Kasumi-1 (cell line): ENCODE measurements at places on chromosomes 3 and 15.
A peak's percentile ranks its signal among the peaks of the same experiment; 100 is the strongest.

DNA sequence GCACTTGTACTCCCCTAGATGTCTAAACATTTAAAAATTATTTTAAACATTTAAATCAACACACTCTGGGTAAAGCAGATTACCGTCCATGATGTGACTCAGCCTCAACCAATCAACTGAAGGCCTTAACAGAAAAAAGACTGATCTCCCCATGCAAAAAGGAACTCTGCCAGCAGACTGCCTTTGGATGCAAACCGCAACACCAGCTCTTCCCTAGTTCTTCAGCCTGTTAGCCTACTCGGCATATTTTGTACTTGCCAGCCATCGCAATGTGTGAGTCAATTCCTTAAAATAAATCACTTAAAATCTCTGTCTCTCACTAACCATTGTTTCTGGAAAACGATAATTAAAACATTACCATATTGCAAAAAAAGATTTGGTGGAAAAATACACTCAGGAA is 375.9 kb downstream of the RSL24D1 start:
- DNase-seq, result no peak

DNA sequence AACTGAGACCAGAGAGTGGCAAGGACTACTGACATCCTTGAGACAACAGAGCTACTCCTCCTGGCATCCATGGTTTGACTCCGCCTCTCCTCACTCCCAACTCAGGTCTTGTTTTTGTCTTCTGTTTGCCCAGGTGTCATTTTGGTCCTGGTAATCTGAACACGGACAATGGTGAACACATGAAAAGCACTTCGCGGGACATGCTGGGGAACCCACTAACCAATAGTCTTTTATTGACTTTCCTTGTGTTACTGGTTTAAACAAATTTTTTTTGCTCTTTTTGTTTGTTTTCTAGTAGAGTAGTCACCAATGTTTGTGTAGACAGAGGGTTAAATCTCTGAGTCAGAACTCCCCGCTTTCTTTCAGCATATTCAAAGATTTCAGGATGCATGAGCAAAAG is 38.4 kb downstream of the LARP6 start:
- no peak for DNase-seq

- peak; percentile 70 for DNase-seq
Observed at GRCh38 chr3:27560484-27561056, 76.4 kb upstream of the SLC4A7 start.

- DNase-seq, result no peak
Observed at GRCh38 chr3:4753073-4753691, 226.1 kb upstream of the BHLHE40 start.

- peak; percentile 9 for DNase-seq
Observed at GRCh38 chr3:129035360-129036221, 25.0 kb upstream of the GP9 start.

GRCh38 chr15:85926834-85927233 is 132.1 kb upstream of the KLHL25 start:
- no peak for DNase-seq

- DNase-seq, result no peak
Observed at GRCh38 chr3:158152186-158152585, 42.3 kb downstream of the RSRC1 start.

DNA sequence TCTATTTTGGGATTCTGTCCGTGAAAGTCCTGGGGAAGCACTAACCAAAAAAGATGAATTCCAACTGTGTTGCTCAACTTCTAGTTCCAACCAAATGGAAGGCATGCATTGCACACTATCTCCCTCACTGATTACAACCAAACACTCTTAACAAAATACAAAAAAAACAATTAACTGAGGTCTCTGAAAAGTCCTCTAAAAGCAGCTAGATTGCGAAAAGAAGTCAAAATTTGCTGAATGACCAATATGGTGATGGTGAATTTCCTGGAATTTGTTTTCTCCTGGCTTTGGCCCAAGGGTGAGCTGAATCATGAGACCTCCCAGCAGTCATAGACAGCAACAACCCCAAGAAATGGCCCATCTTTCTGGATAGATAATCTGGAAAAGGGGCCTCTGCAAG is 28.3 kb downstream of the CYP19A1 start:
- DNase-seq, result no peak

DNA sequence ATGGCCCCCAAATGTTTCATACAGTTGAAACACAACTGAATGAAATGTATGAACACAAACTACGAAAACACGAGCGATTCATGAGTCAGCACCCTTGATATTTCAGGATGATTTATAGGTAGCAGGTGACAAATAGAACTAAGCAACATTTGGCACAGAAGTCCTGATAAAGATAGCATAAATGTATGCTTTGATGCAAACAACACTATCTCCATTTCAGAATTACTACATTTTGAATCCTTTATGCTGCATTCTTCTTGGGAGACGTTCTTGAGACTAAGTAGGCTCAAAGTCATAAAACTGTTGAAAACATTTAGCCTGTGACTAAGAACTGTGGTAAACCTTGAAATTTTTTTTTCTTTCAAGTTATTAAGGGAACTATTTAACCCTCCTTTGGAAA is 200.3 kb upstream of the ICE2 start:
- DNase-seq, result no peak

DNA sequence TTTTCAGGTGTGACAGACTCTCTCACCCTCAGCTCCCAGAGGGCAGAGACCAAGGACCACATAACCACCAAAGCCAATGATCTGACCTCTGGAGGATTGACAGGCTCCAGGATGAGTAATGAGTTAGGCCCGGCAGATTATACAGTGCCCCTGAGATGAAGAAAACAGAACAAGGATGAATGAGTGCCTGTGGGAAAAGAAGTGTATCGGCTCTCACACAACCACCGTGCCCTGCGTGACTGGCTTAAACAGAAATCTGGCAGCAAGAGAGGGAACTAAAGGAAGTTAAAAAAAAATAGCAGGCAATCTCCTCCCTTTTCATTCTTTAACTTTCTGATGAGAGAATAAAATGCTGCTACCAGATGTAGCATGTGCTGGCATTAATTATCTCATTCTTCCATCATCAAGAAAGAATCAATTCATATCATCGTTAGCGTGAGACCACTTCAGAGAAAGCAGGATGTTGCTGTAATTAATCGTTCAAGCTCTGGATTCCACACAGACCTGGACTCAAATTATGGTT is 227.5 kb upstream of the COL8A1 start:
- DNase-seq, result no peak

GRCh38 chr3:37189109-37189508 is 14.7 kb upstream of the LRRFIP2 start:
- DNase-seq, result no peak

- no peak for DNase-seq
Observed at GRCh38 chr3:49057268-49057667, 28.1 kb upstream of the IMPDH2 start.

GRCh38 chr15:76309601-76310330 is 1.5 kb downstream of the ETFA start:
- DNase-seq, result no peak

GRCh38 chr3:43434431-43434830 is 148.1 kb downstream of the SNRK start:
- DNase-seq, result no peak

DNA sequence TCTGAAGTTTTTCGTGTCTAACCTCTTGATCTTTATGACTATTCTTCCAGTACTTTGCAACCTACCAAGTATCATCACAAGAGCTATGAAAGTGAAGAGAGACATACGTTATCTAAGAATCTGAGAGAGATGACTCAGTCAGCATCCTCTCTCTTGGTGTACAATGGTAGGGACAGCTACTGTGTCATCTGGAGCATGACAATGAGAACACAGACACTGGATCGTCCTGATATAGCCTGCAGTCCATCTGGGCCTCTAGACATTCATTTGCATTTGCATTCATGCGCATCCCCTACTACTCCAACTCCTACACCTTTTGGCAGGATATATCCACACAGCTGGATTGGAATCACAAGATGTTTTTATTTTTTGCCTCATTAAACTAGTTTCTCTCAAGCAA is 115.2 kb downstream of the PEX5L start:
- DNase-seq, result no peak

GRCh38 chr3:56862352-56863062 is 60.8 kb upstream of the ARHGEF3 start:
- no peak for DNase-seq

DNA sequence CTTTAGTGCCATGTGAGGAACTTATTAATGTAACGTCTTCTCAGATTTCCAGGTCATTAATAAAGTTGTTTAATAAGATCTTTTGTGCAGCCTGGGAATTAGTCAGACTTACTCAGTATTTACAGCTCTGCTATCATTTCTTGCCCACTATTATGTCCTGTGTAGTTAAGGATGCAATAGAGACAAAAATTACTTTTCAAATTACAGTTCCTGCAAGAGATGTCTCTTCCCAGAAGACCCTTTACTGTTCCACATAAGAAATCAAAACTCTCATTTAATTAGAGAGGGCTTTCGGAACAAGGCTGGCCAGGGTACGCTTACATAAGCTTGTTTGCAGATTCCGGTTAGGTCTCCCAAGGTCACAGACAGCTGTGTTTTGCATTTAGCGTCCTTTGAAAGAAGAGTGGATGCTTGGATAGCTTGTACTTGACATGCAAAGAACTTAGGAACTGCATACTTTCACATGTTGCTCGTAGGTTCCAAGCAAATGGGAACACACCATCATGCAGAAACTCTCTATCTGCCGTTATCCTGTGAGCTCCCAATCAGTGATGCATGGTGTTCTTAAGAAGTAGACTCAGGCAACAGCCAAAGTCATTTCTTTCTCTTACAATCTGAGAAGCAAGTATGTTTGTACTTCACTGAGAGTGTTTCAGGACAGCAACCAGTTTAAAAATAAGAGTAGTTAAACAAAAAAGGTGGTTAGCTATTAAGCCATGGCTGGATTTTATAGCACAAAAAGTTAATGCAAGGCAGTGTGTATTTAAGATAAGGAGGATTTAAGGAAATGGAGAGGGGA is 37.4 kb downstream of the FILIP1L start:
- no peak for DNase-seq

DNA sequence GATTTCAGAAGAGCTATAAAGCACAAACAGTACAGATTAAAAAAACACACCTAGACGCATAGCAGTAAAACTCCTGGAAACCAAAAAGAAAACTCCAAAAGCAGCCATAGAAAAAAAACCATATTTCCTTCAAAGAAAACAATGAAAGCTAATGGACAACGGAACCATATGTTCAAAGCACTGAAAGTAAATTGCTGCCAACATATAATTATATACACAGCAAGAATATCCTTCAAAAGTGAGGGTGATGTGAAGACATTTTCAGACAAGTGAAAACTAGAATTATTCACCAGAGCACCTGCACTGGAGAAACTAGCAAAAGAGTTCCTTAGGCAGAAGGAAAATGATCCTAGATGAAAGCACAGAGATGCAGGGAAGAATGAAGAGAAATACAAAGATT is 58.2 kb upstream of the PCSK6 start:
- DNase-seq, result no peak

DNA sequence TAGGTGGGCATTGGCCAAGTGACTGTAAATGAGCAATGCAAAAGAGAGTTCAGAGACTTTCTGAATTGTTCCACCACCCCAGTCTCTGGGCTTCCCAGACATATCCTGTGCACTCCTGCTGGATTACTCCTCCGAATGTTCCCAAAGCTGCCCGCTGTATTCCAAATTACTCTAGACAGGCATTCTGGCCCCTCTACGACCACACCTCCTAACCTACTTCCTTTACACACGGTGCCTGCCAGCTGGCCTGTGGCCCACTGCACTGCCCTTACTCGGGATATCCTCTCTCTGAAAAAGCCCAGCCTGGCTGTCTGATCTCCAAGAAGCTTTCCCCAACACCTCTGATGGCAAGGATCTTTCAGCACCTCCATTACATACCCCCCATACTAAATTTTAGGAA is 66.6 kb downstream of the DUT start:
- DNase-seq, result no peak

DNA sequence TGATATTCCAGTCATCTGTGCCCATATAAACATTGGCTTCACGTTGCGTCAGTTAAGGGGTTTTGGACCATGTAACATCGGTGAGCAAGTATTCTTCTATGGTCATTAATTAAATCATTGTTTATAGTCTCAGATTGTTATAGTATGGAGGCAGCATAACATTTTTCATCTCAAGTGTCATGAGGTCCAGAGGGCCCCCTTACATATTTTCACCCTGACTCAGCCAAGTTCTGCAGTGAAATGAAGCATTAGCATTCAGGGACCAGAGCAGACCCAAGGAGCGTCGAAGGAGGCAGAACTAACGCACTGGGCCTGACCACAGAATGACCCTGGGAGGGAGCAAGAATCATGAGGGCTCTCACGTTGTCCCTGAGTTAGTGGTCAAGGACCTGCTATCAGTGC is 171.5 kb downstream of the LRTM1 start:
- DNase-seq, result no peak

GRCh38 chr15:67109141-67110034 is 44.0 kb downstream of the SMAD3 start:
- peak; percentile 44 for DNase-seq

DNA sequence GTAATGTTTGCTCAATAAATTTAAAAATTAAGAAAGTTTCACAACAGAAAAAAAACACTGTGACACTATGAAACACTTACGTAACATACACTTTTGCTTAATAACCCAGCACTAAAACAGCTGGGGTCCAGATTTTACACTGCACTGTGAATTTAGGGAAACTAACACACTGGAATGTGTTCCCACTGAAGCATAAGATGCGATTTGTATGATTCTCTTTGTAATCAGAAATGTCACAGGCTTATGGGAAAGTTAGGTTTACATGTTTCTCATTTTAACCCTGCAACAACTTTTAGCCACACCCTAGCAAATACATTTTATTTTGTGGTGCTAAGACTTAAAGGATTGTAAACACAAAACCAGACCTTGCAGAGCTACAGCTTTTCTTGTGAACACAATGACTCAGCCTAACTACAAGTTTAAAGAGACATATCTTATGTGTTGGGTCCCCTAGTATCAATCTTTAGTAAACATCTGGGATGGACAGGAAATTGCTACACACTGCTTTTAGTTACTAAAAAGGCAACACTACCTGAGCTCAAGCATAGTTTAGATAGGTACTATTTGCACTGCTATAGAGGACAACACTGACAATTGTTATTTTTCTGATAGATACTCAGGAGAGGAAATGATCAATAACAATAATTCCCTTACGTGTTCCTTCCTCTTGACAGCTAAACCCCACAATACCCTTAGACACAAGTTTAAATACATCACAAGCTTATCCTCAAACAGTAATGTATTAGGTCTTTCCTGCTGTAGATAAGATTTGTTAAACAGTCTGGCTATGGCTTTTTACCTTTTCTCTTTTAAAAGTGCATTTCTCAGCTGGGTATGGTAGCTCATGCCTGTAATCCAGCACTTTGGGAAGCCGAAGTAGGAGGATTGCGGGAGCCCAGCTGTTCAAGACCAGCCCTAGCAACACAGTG is 3.8 kb downstream of the PLD1 start:
- no peak for DNase-seq
